T1000 (cell line): ENCODE measurements at places on chromosomes 2 and 18.

DNA sequence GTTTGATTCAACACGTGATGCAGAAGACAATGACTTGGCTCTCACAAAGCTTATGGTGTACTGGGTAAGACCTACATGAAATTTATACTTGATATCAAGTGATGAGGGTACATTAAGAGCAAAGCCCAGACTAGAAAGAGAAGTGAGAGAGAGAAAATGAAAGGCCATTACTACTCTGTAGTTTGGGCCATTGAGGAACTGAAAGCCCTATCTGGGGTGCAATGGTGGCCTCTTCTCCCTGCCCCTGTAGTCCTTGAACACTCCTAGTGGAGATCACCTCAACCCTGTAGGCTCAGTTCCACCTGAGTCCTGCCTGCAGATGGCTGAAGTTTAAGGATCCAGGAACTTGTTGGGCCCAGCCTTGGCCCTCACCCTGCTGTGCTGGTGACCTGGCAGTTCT lies 569.8 kb upstream of the MEX3C start:
- no peak for DNase-seq

- no peak for DNase-seq
Observed at GRCh38 chr18:31683968-31684278, 458 bp downstream of the B4GALT6 start.

DNA sequence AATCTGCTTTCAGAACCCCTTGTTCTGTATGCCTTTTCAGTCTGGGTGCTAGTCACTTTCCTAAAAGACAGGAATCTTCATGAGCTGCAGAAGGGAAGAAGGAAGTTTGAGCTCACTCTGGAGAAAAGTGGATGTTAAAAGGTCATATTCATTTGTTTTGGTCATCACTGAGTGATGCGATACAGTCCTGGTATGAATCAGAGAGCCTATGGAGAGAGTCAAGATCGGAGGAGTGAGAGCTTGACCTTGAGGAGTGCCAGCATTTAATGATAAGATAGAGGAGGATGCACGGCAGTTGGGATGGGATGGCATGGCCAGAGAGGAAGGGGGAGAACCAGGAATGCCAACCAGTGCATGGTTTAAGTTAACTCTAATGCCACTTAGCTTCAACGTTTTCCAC lies 19.6 kb downstream of the USP39 start:
- no peak for DNase-seq

GRCh38 chr18:45900623-45901022 lies 66.5 kb downstream of the EPG5 start:
- no peak for DNase-seq

- DNase-seq, result no peak
Observed at GRCh38 chr18:57982372-57983021, 61.5 kb upstream of the NEDD4L start.

DNA sequence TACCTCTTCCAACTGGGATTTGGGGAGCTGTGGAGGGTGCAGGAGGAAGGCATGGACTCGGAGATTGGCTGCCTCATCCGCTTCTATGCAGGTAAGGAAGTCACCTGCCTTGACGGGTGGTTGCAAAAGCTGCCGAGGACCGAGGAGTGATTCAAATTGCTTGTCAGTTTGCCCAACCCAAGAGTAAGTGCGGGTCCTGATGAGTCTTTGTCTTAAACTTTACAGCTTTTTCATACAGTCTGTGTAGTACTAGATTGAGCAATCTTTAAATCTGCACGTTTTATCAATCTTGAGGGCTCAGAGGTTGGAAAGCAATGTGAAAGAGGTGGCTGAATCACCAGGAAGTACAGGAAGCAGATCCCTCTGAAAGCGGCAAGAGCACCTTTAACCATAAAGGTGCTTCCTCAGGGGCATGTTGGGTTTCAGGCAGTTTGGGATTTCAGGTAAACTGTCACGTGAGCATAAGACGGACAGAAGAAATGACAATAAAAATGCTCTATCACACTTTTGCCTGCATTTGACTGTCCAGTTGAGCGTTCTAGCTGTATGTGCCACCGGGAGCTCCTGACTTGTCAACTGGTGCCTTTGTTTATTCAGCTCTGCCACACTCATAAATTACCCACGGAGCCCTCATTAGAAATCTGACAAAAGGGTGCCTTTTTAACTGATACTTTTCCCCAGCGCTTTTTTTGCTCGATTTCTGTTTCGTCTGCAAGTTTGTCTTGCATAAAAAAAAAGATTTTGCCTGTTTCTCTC lies 2.0 kb downstream of the PHLPP1 start:
- no peak for DNase-seq

- no peak for DNase-seq
Observed at GRCh38 chr2:44937688-44938240, 3.7 kb upstream of the SIX3 start.

GRCh38 chr2:145157741-145158591 lies 638.0 kb upstream of the ZEB2 start:
- no peak for DNase-seq

DNA sequence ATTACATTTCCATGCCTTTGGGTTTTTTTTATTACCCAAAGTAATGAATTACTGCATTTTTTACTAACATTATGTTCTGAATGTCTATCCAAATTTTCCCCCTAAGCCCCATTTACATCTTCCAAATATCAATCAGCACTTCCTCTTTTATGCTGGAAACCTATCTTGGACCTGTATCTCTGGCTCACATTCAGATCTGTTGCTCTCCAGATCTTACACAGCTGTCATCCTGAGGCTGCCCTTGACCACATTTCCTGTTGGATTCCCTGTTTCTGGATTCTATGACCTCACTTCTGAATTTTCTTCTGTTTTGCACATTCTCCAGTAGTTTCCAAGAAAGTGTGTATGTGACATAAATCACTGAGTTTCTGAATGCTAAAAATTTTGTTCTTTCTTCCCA lies 146.7 kb downstream of the PDE1A start:
- no peak for DNase-seq
